ENCODE measurements at places on chromosomes 16 and 17.

DNA sequence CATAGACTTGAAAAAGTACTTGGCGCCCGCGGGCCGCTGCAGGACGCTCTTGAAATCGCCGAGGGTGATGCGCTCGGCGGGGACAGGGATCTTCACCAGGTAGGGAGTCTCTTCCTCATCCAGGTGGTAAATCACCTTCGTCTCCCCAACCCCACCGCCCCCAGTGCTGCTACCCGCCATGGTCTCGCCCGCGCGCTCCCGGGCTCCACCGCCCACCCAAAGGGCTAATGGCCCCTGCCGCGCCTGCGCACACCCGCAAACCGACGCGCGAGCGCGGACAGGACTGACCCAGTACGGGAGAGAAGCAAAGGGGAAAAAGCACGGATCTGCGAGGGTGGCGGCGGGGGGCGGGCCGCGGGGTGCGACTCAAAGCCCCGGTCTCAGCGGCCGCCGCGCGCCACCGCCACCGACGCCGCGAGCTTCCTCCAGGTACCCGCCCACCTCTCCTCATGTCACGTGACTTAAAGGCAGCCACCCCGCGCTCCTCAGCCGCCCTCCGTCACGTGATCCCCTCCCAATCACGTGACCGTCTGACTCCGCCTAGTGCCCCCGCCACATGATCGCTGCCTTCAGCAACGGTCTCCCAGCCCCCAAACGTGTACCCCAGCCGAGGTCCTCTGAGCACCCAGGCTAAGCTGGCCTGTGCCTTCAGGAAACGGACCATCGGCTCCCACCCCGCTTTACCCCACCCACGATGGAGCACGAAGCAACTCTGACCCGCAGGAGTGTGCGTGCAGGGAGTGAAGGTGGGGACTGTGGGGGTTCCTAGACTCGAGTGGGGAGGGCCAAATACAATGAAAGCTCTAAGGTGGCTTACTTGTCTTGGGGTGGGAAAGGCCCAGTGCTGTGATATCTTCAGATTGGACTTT lies at the start of gene DVL2:
TSS of gene DVL2 (minus strand) at position 435 of the 869 bp plus-strand sequence. CDS start at position 180, 255 bp downstream.
- DNase-seq, result peak; percentile 95

- peak; percentile 99 for DNase-seq
Observed at GRCh38 chr17:48054238-48055185, 6.4 kb downstream of the NFE2L1 start.

GRCh38 chr17:42673885-42674754 lies 2.7 kb downstream of the PLEKHH3 start:
- peak; percentile 11 for DNase-seq

GRCh38 chr16:66661210-66661560 lies 35.4 kb downstream of the CMTM4 start:
- no peak for DNase-seq

DNA sequence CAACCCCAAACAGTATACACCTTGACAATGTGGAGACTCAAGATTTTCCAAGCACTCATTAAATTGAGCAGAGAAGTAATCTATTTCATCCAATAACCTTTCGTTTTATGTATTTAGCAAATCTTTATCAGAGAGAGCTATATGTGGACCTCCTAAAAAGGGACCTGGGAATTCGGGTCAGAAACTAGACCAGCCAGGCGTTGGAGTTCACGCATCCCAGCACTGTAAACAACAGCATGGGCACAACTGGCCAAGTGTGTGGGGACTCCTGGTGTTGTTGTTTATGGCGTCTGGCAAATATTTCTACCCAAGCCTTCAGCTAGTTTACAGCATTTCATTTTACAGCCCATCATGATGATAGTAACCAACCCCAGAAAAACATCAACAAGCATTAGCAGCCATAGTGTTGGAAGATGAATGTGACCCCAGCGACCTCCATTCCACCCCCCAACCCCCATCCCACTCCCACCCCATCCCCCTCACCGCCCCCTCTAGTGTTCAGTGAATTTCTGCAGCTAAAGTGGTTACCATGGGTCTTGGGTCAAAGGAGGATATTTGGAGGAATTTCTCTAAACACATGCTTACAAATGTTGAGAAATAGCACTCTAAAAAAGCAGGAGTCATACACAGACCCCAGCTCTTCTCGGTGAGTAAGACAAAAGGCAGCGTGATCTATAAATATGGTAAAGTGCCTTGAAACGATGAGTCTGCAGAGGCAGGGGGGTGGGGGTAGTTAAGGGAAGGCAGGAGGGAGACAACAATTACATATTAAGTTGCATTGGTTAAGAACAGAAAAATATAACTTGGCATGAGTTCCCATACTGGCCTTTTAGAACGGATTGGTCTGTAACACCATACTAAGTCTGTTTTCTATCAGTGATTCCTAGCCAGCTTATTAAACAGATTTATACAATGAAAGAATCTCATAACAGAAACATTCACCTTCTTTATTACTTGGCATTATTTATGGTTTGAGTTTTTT lies 91.4 kb upstream of the TBX2 start:
- no peak for DNase-seq

GRCh38 chr17:9208381-9209105 lies 187.2 kb downstream of the NTN1 start:
- no peak for DNase-seq

DNA sequence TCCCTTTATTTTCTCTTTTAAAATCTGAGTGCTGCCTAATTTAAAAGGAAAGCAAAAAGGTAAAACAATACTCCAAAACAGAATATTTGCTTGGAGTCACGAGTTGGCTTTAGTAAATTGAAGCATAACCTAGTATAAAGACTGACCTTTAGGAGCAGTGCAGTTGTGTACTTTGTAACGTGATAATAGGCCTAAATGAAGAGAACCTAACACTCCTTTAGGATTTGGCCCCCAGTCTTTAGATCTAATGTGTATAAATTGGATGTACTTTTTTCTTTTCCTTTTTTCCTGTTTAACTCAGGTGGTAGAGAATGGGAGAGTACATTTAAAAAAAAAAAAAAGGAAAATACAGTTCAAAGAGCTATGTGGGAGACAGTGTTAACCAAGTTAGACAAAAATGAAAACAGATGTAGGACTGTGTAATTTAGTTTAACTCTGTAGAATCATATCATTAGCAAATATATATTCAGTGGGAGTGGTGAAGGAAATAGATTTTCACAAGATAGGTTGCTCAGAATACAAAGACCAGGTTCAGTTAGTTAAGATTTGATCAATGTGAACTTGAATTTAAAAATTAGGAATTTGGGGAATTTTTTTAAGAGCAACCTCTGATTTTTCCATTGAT lies 16.8 kb downstream of the CPD start:
- no peak for DNase-seq

DNA sequence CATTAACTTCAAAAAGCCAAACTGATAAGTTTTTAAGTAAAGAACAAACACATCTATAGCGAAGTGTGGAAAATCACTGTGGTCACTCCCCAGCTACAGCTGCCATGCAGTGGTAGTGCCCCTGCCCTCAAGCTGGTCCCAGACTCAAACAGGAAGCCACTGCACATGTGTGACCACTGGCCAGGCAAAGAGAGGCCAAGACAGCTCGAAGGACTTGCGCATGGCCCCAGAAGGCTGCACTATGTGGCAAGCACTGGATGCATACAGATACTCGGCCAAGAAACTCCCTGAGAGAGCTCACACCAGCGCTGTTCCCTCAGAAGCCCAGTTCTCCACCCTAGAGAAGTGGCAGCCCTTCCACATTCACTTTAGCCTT lies 82.4 kb downstream of the ANKRD11 start:
- DNase-seq, result no peak

DNA sequence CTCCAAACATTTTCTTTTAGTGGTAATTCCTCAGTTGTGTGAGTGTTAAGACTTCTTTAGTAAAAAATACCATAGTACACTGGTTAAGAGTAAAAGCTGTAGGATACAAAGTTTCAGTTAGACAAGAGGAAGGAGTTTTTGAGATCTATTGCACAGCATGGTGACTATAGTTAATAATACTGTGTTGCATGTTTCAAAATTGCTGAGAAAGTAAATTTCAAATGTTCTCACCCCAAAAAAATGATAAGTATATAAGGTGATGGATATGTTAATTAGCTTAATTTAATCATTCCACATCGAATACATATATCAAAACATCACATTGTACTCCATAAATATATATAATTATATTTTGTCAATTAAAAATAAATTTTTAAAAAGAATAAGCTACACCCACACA lies 22.0 kb upstream of the NLK start:
- DNase-seq, result no peak

GRCh38 chr17:67390646-67391361 lies 13.7 kb downstream of the PITPNC1 start:
- DNase-seq, result no peak

GRCh38 chr16:88531931-88532433 lies 38.2 kb upstream of the ZC3H18 start:
- DNase-seq, result no peak

GRCh38 chr16:83402967-83403366 lies 404.8 kb upstream of the HSBP1 start:
- DNase-seq, result peak; percentile 75

GRCh38 chr17:78132084-78132676 lies 1.6 kb downstream of the TMC8 start:
- DNase-seq, result no peak

GRCh38 chr16:57277586-57277985 lies 6.9 kb downstream of the PLLP start:
- DNase-seq, result no peak

- no peak for DNase-seq
Observed at GRCh38 chr16:85945424-85945751, 46.4 kb downstream of the IRF8 start.

- DNase-seq, result no peak
Observed at GRCh38 chr16:54935266-54935968, 4.8 kb downstream of the IRX5 start.

DNA sequence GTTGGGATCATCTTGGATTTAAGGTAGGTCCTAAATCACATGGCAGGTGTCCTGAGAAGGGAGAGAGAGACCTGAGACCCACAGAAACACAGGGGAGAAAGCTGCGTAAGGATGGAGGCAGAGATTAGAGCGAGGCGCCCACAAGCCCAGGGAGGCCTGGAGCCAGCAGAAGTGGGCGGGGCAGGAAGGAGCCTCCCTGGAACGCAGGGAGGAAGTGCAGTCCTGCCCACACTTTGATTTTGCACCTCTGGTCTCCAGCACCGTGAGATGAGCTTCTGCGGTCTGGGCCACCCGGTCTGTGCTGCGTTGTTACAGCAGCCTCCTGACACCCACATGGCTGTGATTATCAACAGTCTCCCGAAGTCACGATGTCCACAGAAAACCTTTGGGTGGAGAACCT lies 6.4 kb downstream of the DNASE1L2 start:
- no peak for DNase-seq

DNA sequence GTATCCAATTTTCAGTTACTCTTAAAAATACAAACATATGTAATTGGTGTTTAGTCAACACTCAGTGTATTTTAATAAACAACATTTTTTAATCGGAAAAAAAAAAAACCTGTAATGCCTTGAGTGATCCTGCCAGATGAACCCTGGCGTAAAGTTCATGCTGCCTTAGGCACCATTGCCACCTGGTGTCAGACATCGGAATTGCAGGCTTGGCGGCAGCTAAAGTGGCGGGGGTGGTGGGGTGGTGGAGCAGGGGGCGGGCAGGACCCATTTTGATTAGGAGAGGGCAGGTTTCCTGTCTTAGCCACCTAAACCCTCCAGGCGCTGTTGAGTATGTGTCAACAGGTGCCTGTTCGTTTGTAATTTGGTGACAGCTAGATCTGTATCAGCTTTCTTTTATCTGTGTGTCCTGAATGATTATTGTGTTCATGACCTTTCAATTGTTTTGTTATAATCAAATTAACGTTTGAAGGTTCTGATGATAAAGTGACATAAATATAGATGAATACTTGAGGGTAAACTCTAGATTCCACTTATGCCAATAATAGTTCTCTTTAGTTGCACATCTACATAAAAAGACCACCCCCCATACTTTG lies 588.7 kb downstream of the CDH13 start:
- DNase-seq, result no peak

- DNase-seq, result no peak
Observed at GRCh38 chr16:27347930-27348685, 34.3 kb downstream of the IL4R start.

DNA sequence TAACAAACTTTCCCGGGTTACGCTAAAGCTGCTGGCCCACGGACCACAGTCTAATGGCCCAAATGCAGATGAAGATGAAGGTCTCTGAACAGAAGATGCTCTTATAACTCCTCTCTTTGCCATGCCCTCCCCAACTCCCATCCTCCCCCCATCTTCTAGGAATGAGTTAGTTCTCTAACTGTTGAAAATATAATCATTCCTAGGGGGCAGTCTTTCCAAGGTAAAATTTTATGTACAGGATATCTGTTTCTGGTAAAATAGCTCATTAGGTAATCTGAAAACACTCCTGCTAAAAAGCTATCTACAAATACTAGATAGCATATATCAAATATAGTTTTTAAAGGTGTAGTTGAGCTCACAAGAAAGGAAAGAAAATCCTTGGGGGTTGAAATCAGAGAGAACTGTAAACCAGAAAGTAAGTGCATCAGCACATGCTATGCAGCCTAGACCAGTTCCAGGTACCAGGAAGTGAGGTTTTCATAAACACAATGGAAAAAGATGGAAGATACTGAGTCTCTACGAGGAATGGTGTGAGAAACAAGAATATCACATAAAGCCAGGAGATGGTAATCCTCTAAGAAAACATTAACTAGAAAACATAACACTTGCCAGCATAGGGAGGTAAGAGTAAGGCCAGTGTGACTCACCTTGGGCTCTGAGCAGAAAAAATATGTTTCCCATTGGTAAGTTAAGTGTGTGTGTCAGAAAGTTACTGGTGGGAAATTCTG lies 38.1 kb downstream of the CMC2 start:
- no peak for DNase-seq

- no peak for DNase-seq
Observed at GRCh38 chr17:66952681-66953629, 11.6 kb upstream of the CACNG4 start.

- DNase-seq, result no peak
Observed at GRCh38 chr17:27239046-27239445, 54.9 kb upstream of the WSB1 start.

GRCh38 chr17:71183066-71183660 lies 937.7 kb upstream of the SOX9 start:
- DNase-seq, result no peak

GRCh38 chr16:15542734-15543347 lies 100.1 kb downstream of the MARF1 start:
- no peak for DNase-seq

DNA sequence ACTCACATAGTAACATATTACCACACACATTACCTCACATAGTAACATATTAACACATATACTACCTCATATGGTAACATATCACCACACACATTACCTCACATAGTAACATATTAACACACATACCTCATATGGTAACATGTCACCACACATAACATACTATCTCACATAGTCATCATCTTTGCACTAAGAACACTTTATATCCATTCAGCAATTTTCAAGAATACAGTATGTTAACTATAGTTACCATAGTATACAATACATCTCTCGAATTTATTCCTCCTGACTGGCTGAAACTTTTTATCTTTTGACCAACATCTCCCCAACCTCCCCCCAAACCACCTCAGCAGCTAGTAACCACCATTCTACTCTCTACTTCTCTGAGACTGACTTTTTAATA lies 7.6 kb downstream of the NUDT7 start:
- no peak for DNase-seq

GRCh38 chr16:324451-325334 lies 27.8 kb downstream of the AXIN1 start:
- no peak for DNase-seq

GRCh38 chr16:4594433-4595410 lies 20.0 kb downstream of the UBALD1 start:
- DNase-seq, result no peak

All from NCI-H1436 (cell line).